ENCODE measurements at places on chromosomes 12 and 14.

GRCh38 chr12:21638054-21638891 lies 19.4 kb downstream of the LDHB start:
- DNase-seq, result no peak

DNA sequence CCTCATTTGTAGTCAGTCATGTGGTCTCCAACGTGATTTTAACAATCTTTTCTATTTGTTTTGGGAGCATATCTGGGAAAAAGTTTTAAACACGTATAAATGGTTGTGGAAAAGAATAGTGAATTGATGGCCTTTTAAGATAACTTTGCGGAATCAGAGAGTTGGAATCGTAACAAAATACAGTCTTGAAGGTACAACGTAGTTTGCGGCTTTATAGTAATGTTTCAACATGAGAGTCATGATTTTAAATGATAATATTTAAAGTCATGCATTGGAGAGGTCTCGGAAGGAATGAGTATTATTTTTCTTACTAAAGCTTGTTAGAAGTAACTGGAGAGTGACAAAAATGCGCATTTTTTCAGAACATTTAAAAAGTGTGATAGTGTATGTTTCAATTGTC lies 1.6 kb downstream of the AEBP2 start:
- DNase-seq, result no peak

DNA sequence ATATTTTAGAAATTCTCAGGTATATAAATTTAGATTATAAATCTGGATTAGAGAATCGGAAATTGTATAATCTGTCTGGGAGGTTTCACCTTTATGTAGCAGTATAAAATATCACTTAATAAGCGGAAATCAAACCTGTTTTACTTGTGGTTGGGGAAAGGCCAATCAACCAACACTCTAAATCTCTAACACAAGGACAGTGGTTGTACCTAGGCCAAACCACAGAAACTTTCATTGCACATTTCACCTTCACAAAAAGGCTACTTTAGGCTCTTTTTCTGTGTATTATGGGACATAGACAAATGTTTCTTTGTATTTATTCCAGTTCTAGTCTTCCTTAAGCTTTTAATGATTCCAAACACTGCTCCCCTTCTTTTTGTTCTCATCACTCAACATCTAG lies 19.8 kb downstream of the ERH start:
- no peak for DNase-seq

DNA sequence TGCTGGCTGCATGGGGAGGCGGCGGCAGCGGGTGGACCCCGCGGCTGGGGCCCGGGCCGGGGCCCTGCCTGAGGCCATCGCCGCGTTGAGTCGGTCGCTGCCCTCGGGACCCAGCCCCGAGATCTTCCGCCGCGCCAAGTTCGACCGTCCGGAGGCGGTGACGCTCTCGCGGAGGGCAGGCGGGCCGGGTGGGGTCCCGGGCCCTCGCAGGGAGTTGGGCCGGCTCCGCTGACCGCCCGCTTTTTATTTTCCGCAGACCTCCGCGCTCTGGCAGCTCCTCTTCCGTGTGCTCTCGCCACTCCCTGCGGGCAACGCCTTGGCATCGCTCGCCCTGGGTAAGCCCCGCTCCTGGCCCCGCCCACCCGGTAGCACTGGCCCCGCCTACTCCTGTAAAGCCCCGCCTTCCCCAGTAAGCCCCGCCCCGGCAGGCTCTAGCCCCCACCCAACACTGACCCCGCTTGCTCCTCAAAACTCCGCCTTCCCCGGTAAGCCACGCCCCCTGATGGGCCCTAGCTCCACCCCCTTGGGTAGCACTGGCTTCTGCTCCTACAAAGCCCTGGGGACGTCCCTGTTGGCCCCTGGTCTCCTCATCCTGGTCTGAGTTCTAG lies 424 bp downstream of the TEDC1 start:
- DNase-seq, result peak; percentile 97

GRCh38 chr12:96995861-96996260 lies 88.8 kb downstream of the NEDD1 start:
- DNase-seq, result no peak

- DNase-seq, result no peak
These were observed 15.5 kb upstream of the SERPINA9 start for GRCh38 chr14:94491511-94491910.

- DNase-seq, result no peak
These were observed 72.5 kb downstream of the ITPK1 start for GRCh38 chr14:93042968-93043940.

GRCh38 chr14:91350813-91351511 lies 66.7 kb downstream of the CCDC88C start:
- DNase-seq, result peak; percentile 80

All from activated CD4-positive, alpha-beta T cell treated with anti-CD3 and anti-CD28 coated beads for 48 hours (primary cell).